Activated T-helper 2 cell treated with anti-CD3 and anti-CD28 coated beads, Interferon-gamma antibody, Interleukin-2, Interleukin-4, amounts not matched to agents 10 μg/mL and 5 μg/mL and 100 μg/mL, durations not matched to agents 14 hours and 24 hours and 36 hours (primary cell): ENCODE measurements at places on chromosomes 1 and 21. TPM values are rescaled to one million over a fixed set of nuclear protein-coding genes. Genes with fewer than 3 reads are reported as not detected.

TEKT2 gene
- total RNA-seq = 0.18 and 0.21 TPM in 2 replicates

DNA sequence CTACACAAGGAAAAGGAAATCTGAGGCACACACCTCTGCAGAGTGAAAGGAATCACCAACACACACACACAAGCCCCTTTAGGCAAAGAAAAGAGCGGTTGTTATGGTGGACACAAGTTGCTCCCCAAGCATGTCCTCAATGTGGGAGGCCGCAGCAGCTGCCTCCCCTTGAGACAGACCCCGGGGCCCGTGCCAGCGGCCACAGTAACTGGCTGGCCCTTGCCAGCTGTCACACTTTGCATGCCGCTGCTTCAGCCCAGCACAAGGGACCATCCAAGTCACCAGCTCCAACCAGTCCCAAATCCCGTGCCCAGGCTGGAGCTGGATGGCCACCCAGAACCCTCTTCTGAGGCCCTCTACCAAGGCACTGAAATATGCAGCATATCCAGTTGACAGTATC is 2.9 kb upstream of the OLIG1 start:
- peaks cover 68% of the 10 kb centered on the region for H3K27me3 ChIP-seq
- DNase-seq = no peak
- H3K36me3 ChIP-seq = no peaks in the 10 kb centered on the region
- H3K4me1 ChIP-seq = peaks cover 12% of the 10 kb centered on the region

MROH7 gene
- 0.16 TPM in 2 replicates for total RNA-seq

KIF21B gene
- 50.4 and 53.2 TPM in 2 replicates for total RNA-seq

C1orf185 gene
- not detected in 2 replicates for total RNA-seq

TMPRSS3 gene
- 81.0 and 88.1 TPM in 2 replicates for total RNA-seq

DNA sequence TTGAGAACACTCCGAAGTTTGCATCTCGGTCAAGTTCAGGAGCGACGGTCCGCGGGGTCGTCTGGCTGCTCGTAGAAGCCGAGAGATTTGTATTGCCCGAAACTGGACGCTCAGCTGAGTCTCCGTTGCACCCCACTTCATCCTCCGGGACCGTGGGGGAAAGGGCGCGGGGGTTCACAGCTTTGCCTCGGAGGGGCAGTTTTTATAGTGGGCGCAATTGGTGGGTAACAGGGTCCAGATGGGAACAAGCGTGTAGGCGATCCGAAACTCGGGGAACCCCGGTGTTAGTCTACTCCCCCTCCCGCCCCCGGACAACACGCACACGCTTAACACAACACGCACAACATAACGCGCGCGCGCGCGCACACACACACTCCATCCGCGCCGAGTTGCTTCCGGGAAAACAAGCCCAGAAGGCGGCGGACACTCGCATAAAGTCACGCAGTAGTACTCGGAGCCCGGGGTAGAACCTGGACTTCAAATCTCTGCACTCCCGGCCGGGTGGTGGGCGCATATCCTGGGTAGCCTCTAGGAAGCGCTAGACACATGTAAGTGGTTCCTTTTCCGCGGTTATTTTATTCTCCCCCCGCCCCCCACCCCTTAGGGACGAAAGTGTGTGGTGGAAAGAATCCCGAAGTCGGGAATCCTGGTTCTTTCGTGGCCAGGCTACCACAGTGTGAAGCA is 1.1 kb upstream of the JUN start:
- peaks cover 44% of the 10 kb centered on the region for H3K36me3 ChIP-seq
- peak; percentile 73 for DNase-seq
- H3K27ac ChIP-seq = peak overlapping the region; percentile 93
- peak overlapping the region; percentile 91 for H3K4me3 ChIP-seq

- no peaks in the 10 kb centered on the region for H3K27me3 ChIP-seq
- DNase-seq = no peak
- H3K4me1 ChIP-seq = no peaks in the 10 kb centered on the region
- H3K36me3 ChIP-seq = no peaks in the 10 kb centered on the region
- no peak overlapping the region for H3K27ac ChIP-seq
Measured at GRCh38 chr1:164598719-164599118, 39.7 kb downstream of the PBX1 start.

DNA sequence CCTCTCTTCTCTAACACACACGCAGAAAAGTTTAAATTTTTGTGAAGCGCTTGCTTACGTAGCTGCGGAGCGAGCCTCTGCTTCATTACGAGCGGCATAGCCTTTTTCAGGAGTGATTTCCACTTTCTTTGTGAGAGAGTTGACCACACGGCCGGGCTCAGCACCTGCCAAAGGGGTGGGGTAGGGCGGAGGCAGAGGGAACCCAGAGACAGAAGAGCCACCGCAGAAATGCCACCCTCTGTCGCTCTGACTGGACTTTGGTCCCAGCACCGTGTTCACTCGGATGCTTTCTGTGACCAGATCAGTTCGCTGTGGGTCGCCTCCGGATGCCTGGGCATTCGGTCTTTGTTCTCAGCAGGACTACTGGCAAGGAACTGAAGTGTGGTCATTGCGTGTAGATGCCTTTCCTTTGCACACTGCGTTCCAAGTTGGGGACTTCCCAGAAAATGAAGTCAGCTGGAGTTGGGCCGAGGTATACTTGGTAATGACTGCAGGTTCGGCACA is 883 bp downstream of the CHODL start:
- no peak overlapping the region for H3K27ac ChIP-seq
- peaks cover 17% of the 10 kb centered on the region for H3K27me3 ChIP-seq
- no peaks in the 10 kb centered on the region for H3K36me3 ChIP-seq
- no peaks in the 10 kb centered on the region for H3K4me1 ChIP-seq
- DNase-seq = no peak

- H3K27me3 ChIP-seq = peaks cover 12% of the 10 kb centered on the region
- DNase-seq = no peak
- H3K36me3 ChIP-seq = no peaks in the 10 kb centered on the region
Measured at GRCh38 chr1:167529829-167530474, 11.6 kb upstream of the CD247 start.

DYNLT5 gene
- not detected in 2 replicates for total RNA-seq

DNA sequence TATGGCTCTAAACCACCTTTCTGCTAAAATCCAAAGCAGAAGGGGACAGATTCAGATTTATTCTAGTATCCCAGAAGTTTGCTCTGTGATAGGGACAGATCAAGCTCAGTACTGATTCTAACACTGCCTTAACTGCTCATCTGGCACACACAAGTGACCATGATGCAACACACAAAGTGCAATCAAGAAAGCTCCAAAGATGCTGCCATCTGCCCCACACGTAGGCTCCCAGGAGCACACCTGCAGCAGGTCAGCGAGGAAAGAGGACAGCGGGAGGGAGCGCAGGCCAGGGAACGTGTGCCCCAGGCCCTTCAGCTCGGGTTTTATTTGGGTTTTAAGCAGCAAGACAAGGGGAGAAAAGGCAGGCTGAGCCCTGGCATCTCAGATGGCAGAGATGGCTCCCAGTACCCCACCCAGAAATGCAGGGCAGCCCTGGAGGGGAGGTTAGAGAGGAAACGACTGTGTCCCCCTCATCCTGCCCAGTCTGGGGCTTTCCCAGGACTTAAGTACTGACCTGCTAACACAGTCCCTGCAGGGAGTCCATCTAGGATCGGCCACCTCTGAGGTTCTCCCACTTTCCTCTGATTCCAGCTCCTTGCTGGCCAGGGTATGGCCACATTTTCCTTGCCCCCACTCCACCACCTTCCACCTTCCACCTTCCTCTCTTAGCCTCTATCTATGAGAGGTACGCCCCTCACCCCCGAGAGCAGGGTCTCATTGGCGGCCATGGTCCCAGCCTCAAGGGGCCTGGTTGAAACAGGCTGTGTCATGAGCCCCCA is 1.2 kb downstream of the TRIM11 start:
- H3K36me3 ChIP-seq = peaks cover 56% of the 10 kb centered on the region
- no peak for DNase-seq
- H3K27ac ChIP-seq = peak overlapping the region; percentile 92
- no peaks in the 10 kb centered on the region for H3K27me3 ChIP-seq
- peaks cover 41% of the 10 kb centered on the region for H3K4me1 ChIP-seq
- peak overlapping the region; percentile 97 for H3K4me3 ChIP-seq

DNA sequence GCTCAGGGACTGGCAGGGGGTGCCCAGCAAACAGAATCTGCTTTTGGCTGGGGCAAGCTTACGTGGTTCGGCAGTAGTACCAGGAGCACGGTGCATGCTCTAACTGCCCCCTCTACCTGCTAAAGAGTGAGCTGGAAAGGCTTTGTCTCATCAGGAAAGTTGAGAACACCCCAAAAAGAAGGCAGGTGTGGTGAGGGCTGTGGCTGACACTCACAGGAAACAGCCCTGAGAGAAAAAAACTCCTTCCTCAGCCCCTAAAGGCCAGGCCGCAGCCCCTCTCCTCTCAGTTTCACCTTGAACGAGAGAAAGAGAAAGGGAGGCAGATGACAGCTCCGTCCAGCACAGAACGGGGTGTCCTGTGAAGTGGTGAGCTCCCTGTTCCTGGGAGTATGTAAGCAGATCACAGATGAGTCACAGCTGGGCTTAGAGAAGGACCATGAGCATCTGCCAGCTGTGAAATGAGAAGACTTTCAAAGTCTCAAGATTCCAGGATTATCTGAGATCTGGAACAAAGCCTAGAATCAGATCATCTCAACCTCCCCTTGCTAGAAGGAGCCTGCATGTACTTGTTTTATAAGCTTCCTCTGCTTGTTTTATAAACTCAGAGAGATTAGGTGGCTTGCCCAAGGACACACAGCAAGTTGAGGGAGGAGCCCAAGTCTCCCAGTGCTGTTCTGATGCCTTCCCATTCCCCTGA is 13.4 kb downstream of the LAPTM5 start:
- peaks cover 65% of the 10 kb centered on the region for H3K36me3 ChIP-seq
- H3K27ac ChIP-seq = peak overlapping the region; percentile 84
- peak overlapping the region; percentile 49 for H3K4me3 ChIP-seq
- no peaks in the 10 kb centered on the region for H3K27me3 ChIP-seq

FCAMR gene
- not detected in 2 replicates for total RNA-seq

GRCh38 chr1:27616441-27616840 is 12.5 kb upstream of the AHDC1 start:
- no peaks in the 10 kb centered on the region for H3K36me3 ChIP-seq
- no peak for DNase-seq
- peaks cover 33% of the 10 kb centered on the region for H3K4me1 ChIP-seq
- H3K27me3 ChIP-seq = peaks cover 2% of the 10 kb centered on the region
- H3K4me3 ChIP-seq = no peak overlapping the region

DNA sequence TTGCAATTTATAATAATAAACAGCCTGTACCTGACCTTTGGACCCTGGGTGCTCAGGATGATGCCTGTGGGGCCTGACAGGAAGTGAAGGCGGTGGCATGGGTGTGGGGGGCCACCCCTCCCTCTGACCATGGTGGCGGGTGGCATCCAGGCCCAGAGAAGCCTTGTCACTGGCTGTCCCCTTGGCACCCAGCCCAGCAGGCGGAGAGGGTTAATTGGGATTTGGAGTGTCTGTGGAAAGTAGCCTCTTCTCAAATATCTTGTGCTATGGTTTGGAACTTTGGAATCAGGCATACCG is 20.5 kb downstream of the SOX13 start:
- H3K4me3 ChIP-seq = no peak overlapping the region
- no peak for DNase-seq
- no peak overlapping the region for H3K27ac ChIP-seq

EPHA2 gene
- total RNA-seq = not detected in 2 replicates

KRTAP10-7 gene
- total RNA-seq = not detected in 2 replicates

DNA sequence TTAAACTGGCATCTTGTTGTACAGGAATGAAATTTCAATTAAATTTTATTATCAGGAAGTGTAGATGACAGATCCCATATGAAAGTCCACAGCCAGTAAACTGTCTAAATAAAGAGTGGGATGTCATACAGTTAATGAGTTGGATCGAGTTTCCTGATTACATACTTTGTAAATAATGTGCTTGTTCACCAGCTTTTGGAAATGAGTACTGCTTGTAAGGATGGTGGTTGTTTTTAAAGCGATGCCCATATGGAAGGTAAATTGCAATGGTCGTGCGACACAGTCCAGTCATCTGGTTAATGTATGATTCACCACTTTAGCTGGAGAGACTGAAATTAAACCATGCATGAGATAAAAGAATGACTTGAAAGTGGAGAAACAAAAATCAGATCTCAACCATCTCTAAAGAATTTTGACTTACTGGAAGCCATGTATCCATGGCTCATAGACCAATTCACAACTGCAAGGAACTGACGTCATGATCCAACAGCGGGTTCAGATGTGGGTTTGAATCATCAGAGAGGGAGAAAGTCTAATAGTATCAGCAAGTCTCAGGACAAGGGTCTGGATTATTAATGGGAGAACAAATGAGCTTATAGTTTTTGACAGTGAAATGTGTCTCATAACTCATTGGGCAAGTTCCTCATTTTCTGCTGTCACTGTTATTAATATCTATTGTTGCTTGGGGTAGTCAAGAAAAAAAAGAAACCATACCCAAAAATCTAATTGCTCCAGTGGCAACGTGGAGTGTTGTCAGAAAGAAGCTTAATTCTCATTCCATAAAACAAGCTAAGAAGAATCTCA is 49.0 kb downstream of the MAP10 start:
- peak overlapping the region; percentile 25 for H3K27ac ChIP-seq
- H3K4me1 ChIP-seq = peaks cover 9% of the 10 kb centered on the region
- H3K36me3 ChIP-seq = no peaks in the 10 kb centered on the region

AGT gene
- total RNA-seq = not detected in 2 replicates

DNA sequence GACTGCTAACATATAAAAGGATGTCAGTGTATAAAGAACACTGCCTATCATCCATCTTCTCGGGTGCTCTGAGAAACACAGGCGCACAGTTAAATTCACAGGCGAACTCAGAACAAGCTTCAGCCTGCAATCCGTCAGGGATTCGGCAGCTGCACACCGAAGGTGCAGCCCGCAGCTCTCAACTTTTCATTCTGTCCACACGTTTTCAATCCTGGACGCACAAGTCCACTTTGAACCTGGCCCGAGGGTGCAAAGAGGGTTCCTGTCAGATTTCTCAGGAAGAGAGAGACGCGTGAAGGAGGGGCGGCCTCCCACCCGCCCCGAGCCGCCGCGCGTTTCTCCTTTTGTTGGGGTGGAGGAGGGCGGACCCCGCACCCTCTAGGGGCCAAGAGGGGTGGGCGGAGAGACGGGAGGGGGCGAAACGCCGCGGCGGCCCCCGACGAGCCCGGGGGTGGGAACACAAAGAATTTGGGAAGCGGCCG is 724 bp downstream of the DOCK7 start:
- peaks cover 26% of the 10 kb centered on the region for H3K4me1 ChIP-seq
- peak overlapping the region; percentile 86 for H3K4me3 ChIP-seq
- peak overlapping the region; percentile 74 for H3K27ac ChIP-seq
- no peaks in the 10 kb centered on the region for H3K36me3 ChIP-seq
- peak; percentile 12 for DNase-seq

DNA sequence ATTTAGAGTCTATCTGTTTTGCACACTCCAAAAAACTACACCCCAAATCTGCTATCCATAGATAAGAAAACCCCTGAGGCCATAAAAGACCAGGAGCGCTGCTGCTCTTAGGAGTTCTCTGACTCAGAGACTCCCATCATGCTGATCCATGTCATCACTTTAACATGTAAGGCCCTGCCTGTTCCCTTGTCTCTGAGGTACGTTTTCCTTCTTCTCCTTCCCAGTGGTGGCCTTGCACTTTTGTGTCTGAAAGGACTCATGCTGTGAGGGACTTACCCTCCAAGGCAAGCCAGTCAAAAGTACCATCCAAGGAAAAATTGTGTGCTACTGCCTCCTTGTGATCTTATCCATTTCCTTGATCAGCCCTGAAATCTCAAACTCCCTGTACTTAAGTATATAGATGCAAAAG is 427.4 kb upstream of the NCAM2 start:
- DNase-seq = no peak
- no peaks in the 10 kb centered on the region for H3K4me1 ChIP-seq
- H3K27me3 ChIP-seq = no peaks in the 10 kb centered on the region
